Thymus (tissue), 14 donors: ENCODE measurements at places on chromosomes 7 and 10. TPM values are rescaled to one million over a fixed set of nuclear protein-coding genes. Genes with fewer than 3 reads are reported as not detected.

The PDK4 gene
- 153 TPM for polyA plus RNA-seq

GRCh38 chr7:151113344-151114150, 27.3 kb downstream of the AGAP3 start:
- H3K4me1 ChIP-seq = peaks cover 11% of the 10 kb centered on the region
- no peaks in the 10 kb centered on the region for H3K36me3 ChIP-seq
- H3K4me3 ChIP-seq = no peak overlapping the region
- H3K27me3 ChIP-seq = peaks cover 34% of the 10 kb centered on the region
- DNase-seq = no peak

DNA sequence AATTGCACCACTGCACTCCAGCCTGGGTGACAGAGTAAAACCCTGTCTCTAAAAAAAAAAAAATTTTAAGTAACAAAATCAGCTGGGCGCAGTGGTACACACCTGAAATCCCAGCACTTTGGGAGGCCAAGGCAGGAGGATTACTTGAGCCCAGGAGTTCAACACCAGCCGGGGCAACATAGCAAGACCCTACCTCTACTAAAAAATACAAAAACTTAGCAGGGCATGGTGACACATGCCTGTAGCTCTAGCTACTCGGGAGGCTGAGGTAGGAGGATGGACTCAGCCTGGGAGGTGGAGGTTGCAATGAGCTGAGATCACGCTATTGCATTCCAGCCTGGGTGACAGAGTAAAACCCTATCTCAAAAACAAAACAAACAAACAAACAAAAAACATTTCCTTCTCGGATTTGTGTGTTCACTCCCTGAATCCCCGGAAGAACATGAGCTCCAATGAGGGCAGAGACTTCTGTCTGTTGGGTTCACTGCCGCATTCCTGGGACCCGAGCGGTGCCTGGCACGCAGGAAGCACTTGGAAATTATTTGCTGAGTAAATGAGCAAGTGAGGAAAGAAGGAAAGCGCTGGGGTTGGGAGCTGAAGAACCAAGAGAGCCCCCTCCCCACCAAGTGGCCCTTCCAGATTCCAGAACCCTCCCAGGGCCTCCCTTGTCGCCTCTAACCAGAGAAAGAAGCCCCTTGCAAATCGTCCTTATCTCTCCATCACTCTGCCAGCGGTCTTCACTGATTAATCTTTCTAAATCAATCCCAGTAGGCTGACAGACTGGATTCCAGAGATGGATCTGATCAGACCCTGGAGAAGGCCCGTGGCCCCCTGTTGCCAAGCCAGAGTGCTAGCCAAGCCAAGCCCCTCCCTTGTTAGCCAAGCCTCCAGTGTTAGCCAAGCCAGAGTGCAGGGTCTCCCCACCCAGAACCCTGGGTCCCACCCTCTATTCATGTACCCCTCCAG, 6.2 kb downstream of the TNRC18 start:
- H3K27me3 ChIP-seq = peaks cover 45% of the 10 kb centered on the region
- H3K4me1 ChIP-seq = peaks cover 16% of the 10 kb centered on the region
- no peak overlapping the region for H3K4me3 ChIP-seq
- H3K36me3 ChIP-seq = no peaks in the 10 kb centered on the region

GRCh38 chr10:114653926-114654325, 4.1 kb downstream of the ABLIM1 start:
- no peak overlapping the region for H3K4me3 ChIP-seq
- H3K4me1 ChIP-seq = no peaks in the 10 kb centered on the region

GRCh38 chr7:40775877-40776276, 641.1 kb downstream of the SUGCT start:
- no peak overlapping the region for H3K4me3 ChIP-seq
- H3K36me3 ChIP-seq = no peaks in the 10 kb centered on the region
- no peak for DNase-seq
- no peak overlapping the region for H3K27ac ChIP-seq

GRCh38 chr10:60339757-60340156, 49.9 kb downstream of the ANK3 start:
- no peak overlapping the region for H3K4me3 ChIP-seq
- no peaks in the 10 kb centered on the region for H3K36me3 ChIP-seq
- H3K27ac ChIP-seq = no peak overlapping the region
- no peaks in the 10 kb centered on the region for H3K4me1 ChIP-seq
- DNase-seq = no peak

GRCh38 chr10:110391541-110391940, 86.8 kb upstream of the SMNDC1 start:
- no peak overlapping the region for H3K27ac ChIP-seq
- no peak for DNase-seq
- H3K4me3 ChIP-seq = no peak overlapping the region
- H3K27me3 ChIP-seq = no peaks in the 10 kb centered on the region

The EPHB4 gene
- 9.6 TPM for polyA plus RNA-seq

The PHKG1 gene
- polyA plus RNA-seq = 1.7 TPM

- H3K36me3 ChIP-seq = no peaks in the 10 kb centered on the region
- DNase-seq = no peak
- no peaks in the 10 kb centered on the region for H3K4me1 ChIP-seq
- no peak overlapping the region for H3K27ac ChIP-seq
Measured at GRCh38 chr7:25832456-25832855, 319.5 kb upstream of the NFE2L3 start.

The DGKI gene
- 0.14 TPM for polyA plus RNA-seq

- no peaks in the 10 kb centered on the region for H3K27me3 ChIP-seq
- no peaks in the 10 kb centered on the region for H3K36me3 ChIP-seq
- no peaks in the 10 kb centered on the region for H3K4me1 ChIP-seq
- no peak for DNase-seq
- H3K27ac ChIP-seq = no peak overlapping the region
- no peak overlapping the region for H3K4me3 ChIP-seq
Measured at GRCh38 chr10:24425151-24425550, 216.2 kb downstream of the KIAA1217 start.

GRCh38 chr10:86063341-86063740, 303.3 kb downstream of the GRID1 start:
- H3K27ac ChIP-seq = no peak overlapping the region
- no peaks in the 10 kb centered on the region for H3K36me3 ChIP-seq
- H3K4me3 ChIP-seq = no peak overlapping the region
- H3K4me1 ChIP-seq = no peaks in the 10 kb centered on the region
- DNase-seq = no peak

DNA sequence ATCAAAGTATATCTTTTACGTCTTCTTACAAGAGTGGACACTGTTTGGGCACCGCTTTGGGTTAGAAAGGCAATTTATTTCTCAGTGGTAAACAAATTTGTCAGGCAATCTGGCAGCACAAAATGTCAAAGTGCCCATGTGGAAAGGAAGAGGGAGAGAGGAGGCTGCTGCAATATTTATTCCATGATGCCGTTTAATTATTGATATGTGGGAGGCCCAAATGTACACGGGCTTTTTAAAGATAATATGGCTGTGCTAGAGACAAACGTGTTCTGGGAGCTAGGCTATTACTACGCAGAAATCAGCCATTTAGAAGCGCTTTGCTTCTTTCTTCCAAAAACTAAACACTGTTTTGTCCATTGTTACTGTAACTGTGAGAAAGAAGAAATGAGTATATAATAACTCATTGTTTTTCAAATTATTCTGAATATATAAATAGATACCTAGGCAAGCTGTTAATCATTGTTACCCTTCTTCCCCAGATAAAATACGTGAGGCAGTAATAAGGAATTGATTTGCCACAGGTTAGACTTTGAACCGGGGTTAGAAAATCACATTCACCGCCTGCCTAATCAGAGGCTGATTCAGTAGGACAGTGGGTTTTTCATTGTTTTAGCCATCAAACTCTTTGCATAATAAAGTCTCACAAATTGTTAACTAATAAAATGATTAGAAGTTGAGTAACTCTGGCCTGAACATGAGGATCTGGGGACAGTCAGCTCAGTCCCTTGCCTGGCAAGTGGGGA, 116.5 kb upstream of the FRMD4A start:
- H3K4me3 ChIP-seq = no peak overlapping the region
- H3K4me1 ChIP-seq = no peaks in the 10 kb centered on the region
- no peaks in the 10 kb centered on the region for H3K27me3 ChIP-seq
- no peaks in the 10 kb centered on the region for H3K36me3 ChIP-seq
- no peak overlapping the region for H3K27ac ChIP-seq
- no peak for DNase-seq

The PLXNA4 gene
- polyA plus RNA-seq = 0.21 TPM

The ANKRD1 gene
- 27.4 TPM for polyA plus RNA-seq

The MYH16 gene
- polyA plus RNA-seq = 0.09 TPM

DNA sequence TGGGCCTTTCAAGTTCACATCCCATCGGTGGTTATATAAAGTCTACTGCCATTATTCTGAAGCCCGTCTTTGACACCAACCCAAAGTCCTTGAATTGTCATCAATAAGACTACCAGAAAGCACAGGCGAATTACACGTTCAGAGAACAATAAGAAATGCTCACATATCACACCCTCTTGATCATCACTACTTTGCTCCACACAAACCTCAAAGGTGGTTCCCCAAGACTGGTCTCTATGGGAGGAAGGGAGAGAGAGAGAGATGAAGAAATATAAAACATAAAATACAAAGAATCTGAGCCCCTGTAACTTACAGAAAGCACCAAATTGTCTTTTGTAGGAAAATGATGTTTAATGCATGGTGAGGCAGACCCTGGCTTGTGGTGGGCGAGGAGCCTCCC, 4.4 kb downstream of the HIPK2 start:
- DNase-seq = no peak
- peaks cover 16% of the 10 kb centered on the region for H3K4me1 ChIP-seq
- no peaks in the 10 kb centered on the region for H3K27me3 ChIP-seq
- no peak overlapping the region for H3K4me3 ChIP-seq
- H3K36me3 ChIP-seq = no peaks in the 10 kb centered on the region
- H3K27ac ChIP-seq = no peak overlapping the region

The CTAGE4 gene
- polyA plus RNA-seq = 0.62 TPM

The LGI1 gene
- 0.18 TPM for polyA plus RNA-seq

DNA sequence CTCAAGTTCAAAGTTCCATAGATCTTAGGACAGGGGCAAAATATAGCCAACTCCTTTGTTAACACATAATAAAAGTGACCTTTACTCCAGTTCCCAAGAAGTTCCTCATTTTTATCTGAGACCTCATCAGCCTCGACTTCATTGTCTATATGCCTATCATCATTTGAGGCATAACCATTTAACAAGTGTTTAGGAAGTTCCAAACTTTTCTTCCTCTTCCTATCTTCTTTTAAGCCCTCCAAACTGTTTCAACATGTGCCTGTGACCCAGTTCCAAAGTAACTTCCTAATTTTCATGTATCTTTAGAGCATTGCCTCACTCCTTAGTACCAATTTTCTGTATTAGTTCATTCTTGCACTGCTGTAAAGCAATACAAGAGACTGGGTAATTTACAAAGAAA, 569.1 kb downstream of the ANKRD7 start:
- H3K4me3 ChIP-seq = no peak overlapping the region
- no peaks in the 10 kb centered on the region for H3K4me1 ChIP-seq
- H3K27me3 ChIP-seq = no peaks in the 10 kb centered on the region
- no peaks in the 10 kb centered on the region for H3K36me3 ChIP-seq

DNA sequence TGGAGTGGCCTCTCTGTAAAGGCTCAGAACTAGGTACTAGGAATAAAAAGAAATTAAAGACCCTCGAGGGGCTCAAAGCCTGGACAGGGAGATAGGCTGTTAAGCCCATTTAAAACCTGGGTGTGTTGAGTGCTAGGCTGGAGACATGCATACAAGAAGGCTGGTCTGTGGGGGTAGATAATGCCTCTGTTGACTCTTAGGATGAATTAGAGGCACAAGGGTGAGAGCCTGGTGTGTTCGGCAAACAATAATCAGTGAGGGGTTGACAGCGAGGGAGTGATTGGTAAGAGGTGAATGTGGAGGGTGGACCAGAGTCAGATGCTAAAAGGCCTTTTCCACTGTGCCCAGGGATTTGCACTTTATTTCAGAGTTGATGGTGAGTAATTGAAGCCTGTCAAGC, 12.7 kb downstream of the GSTO2 start:
- H3K4me3 ChIP-seq = no peak overlapping the region
- peaks cover 2% of the 10 kb centered on the region for H3K27me3 ChIP-seq
- no peaks in the 10 kb centered on the region for H3K36me3 ChIP-seq
- DNase-seq = no peak
- no peak overlapping the region for H3K27ac ChIP-seq

GRCh38 chr10:43872644-43873043, 224.0 kb upstream of the ZNF32 start:
- no peak overlapping the region for H3K4me3 ChIP-seq
- H3K27me3 ChIP-seq = no peaks in the 10 kb centered on the region
- H3K27ac ChIP-seq = no peak overlapping the region
- H3K36me3 ChIP-seq = no peaks in the 10 kb centered on the region
- H3K4me1 ChIP-seq = no peaks in the 10 kb centered on the region

The SFTPA1 gene
- polyA plus RNA-seq = 6.4 TPM

DNA sequence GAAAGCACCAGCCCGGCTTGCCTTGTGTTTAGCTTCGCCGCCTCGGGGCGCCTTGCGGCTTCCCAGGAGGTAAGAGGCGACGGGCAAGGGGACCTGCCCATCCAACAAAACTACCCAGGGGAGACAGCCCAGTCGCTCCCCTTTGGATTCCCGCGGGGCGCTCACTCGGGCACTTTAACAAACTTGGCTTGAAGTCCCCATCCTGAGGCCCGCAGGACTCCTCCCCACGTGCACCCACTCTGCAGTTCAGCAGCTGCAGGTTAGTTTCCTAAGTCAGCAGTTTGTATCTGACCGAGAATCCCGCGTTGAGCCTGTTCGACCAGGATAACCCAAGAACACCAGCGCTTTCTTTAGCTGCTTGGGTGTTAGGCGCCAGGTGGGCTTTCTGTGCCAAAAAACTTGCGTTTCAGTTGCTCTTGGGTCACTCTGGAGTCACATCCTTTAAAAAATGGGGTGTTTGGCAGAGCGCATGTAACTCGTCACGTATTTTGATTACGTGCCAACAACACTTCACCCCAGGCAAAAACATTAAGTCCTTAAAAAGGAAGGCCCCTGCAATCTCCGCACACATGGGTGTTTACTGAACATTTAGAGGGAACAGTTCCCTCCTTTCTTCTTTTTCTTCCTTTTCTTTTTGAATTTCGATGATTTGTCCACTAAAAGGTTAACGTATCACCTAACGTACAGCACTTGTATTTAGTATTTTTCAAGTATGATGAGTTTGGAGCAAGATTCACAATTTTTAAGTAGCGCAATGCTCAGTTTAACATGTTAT, 876 bp downstream of the DNAH11 start:
- H3K27ac ChIP-seq = no peak overlapping the region
- DNase-seq = no peak
- H3K36me3 ChIP-seq = no peaks in the 10 kb centered on the region
- peak overlapping the region; percentile 36 for H3K4me3 ChIP-seq
- peaks cover 53% of the 10 kb centered on the region for H3K27me3 ChIP-seq

DNA sequence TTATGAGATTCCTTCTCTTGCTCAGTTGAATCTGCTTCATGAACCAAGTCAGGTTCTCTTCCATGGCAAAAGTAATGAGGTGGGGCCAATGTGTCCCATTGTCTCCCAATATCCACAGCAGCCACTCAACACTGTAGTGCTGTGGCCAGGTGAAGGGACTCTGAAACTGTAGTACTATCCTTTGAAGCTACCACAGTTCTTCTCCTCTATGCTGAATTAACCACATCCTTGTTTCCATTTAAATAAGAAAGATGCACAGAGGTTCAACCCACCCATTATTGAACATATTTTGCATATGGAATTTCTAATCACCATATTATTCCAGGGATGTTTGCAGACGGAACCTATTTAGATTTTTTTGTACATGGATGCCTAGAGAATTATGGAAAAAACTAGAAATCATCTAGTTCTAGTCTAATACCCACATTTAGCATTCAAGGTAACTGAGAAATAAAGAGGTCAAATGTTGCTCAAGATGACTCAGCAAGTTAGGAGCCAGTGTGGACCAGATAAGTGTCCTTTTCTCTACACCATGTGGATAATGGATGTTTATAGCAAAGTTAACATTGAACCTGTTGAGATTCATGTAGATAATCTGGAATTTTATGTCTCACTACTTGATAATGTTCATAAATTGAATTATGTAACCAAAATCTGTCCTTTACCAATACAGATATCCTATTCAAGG, 64.5 kb downstream of the LRRTM3 start:
- no peaks in the 10 kb centered on the region for H3K36me3 ChIP-seq
- H3K27me3 ChIP-seq = no peaks in the 10 kb centered on the region
- H3K27ac ChIP-seq = no peak overlapping the region
- H3K4me1 ChIP-seq = no peaks in the 10 kb centered on the region
- no peak for DNase-seq

The EPHB6 gene
- 163 TPM for polyA plus RNA-seq
